ENCODE measurements at places on chromosomes 4 and X.

DNA sequence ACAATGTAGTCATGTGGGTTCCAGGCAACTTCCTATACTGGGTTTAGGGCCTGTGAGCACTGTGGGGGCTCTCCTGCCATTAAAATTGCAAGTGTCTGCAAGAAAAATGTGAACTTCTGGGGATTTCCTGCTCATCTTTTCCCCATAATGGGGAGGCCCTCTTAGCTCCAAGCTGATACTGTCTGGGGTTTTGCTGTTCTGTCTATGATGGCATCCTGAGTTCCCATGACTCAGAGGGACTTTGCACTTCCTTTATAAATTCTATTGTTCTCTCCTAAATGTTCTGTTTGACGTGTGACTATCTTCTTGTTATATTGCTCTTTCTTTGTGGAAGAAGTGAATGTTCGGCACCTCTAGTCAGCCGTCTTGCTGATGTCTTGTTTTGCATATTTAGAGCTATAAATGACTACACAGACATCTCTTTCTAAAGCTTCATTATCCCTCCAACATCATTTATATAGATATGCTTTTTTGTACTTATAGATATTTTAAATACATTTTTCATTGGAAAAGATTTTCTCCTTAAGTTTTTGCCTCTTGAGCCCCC lies 465.8 kb downstream of the NAF1 start:
- no peak for DNase-seq

- DNase-seq: no peak
Measured at GRCh38 chr4:163611784-163612445, 117.4 kb downstream of the TMA16 start.

DNA sequence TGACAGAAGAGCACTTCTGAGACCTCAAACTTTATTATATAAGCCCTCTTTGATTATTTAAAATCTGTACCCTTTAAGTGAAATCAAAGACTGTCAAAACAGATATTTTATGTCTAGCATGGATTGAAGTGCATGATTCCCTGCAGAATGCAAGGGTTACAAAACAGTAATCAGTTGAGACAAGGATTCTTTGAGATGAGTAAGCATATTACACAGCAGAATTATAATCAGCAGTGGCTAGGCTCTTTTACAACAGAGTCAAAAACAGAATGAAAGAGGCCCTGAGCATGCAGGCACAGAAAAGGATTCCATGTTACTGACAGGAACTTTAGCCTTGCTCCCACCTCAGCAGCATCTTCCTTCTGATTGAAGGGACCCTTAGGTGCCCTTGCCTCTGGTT lies 487.9 kb upstream of the GALNT7 start:
- DNase-seq: no peak

DNA sequence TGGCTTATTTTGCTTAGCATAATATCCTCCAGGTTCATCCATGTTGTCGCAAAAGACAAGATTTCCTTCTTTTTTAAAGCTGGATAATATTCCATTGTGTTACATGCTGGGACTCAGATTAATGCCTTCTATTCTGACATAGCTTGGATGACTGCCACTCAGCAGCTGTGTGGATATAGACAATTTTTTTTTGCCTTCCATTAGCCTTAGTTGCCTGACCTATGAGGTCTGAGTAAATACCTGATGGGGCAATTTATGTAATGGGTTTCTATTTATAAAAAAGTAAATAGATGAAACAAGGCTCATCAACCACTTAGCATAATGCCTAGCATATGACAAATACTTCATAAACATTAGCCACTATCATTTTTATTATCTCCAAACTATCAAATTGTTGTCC lies 515.4 kb downstream of the ZNF674 start:
- no peak for DNase-seq

DNA sequence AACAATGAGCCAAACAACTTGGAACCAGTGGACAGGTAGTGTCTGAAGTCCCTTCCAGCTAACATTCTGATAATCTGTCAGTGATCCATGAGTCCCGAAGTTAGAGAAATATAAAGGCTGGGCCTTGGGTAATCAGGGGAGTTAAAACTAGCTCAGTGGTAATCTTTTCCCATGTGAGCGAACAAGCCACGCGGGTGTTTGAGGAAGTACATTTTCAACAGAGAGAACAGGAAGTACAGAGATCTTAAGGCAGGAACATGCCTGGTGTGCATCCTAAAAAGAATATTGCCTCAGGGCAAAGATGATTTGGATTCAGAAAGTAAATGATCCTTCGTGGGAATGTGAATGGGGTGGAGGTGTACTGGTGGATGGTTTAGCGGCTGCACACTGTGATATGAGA lies 42.9 kb downstream of the FNIP2 start:
- no peak for DNase-seq

- no peak for DNase-seq
Measured at GRCh38 chr4:129092631-129093190, 628 bp downstream of the SCLT1 start.

GRCh38 chr4:121943941-121944340 lies 7.9 kb downstream of the TRPC3 start:
- no peak for DNase-seq

All from activated B cell treated with CpG ODN at 0.5 μM for 24 hours (primary cell).